ENCODE measurements at places on chromosomes 12 and 14.

- no peak for DNase-seq
These were observed at the start of gene DCAF5 for GRCh38 chr14:69152902-69153151. DCAF5 (minus strand) TSS chr14:69153119; CDS start chr14:69152978, 141 bp downstream.

GRCh38 chr14:57058319-57058718 lies 210.4 kb downstream of the EXOC5 start:
- DNase-seq: no peak

DNA sequence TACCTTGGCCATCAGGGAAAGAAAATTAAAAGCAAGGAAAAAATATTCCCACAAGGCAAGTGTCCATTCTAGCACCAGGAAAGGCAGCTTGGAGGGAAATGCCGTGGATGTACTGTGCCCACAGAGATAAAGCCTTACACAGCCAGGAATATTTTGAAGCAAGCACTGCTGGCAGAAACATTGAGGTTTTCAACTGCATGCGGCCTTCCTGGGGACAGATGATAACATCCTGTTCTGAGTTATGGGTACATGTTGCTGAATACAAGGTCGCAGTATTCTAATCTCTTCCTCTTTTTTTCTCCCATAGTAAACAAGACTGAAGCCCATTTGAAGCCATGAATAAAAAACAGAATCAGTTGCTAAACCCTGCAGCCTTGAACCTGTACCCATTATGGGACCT lies 197.1 kb downstream of the BTG1 start:
- DNase-seq: no peak

DNA sequence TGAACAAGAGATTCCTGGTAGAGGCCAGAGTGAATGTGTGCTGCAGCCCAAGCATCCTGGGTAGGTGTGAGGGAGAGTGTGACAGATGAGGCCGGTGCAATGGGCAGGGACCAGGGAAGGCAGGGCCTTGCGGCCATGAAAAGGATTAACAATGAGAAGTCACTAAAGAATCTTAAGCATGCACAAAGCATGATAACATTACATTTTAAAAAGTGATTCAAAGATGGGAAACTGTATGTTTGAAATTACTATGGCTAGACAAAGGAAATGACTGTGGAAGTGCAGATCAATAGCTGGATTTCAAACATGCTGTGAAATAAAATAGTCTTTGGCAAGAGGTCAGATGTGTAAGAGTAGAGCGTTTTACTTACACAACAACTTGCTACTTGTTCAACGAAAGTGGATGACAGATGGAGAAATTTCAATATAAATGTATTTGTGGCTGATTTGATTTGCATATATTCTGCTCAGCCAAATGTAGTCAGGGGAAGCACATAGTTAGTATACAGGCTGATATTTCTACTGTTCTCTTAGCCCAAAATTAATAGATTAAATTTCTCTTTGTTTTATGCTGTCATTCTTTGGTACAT lies 175.5 kb downstream of the CCDC59 start:
- DNase-seq: no peak

- DNase-seq: no peak
These were observed 58.2 kb downstream of the ESR2 start for GRCh38 chr14:64235652-64236640.

All from activated CD4-positive, CD25-positive, alpha-beta regulatory T cell treated with anti-CD3 and anti-CD28 coated beads, Interleukin-2, amount 50 U/mL, for 72 hours (primary cell).